ENCODE measurements at places on chromosomes 3 and 15. TPM values are rescaled to one million over a fixed set of nuclear protein-coding genes. Genes with fewer than 3 reads are reported as not detected.

DNA sequence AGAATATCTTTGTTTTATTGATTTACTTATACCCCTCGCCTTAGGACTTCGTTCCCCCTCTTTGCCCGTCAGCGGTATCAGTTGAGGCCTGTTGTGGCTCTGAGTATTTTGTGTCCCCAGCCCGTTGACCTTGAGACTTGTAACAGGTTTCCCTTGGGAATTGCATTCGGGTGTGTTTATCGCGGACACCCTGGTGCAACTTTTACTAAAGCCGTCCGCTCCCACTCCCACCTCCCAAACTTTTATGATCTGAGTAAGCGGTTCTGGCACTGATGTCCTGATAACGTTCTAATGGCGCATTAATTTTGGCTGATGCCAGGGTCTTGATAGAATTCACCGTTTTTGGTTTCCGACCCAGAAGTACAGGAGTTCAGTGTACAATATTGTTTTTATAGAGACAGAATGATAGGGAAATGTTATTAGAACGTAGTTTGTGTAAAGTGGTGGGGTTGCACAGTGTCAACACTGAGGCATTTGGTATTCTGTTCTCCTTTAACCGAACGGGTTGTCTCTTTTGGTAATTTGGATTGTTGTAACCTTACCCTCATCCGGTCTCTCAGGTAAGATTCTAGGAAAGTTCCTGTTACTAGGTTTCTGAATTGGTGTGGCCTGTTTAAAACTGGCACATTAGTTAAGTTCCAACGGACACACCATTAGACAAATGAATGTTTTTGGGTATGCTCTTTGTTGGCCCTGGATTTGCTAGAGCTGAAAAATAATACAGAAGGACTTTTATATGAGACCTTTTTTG is 47.8 kb downstream of the OIP5 start:
- peak; percentile 33 for DNase-seq

Gene MYEF2
- 41.4 TPM for total RNA-seq

GRCh38 chr3:88059380-88060170 is 520 bp downstream of the ZNF654 start:
- DNase-seq, result no peak

Gene CILP
- not detected for total RNA-seq

DNA sequence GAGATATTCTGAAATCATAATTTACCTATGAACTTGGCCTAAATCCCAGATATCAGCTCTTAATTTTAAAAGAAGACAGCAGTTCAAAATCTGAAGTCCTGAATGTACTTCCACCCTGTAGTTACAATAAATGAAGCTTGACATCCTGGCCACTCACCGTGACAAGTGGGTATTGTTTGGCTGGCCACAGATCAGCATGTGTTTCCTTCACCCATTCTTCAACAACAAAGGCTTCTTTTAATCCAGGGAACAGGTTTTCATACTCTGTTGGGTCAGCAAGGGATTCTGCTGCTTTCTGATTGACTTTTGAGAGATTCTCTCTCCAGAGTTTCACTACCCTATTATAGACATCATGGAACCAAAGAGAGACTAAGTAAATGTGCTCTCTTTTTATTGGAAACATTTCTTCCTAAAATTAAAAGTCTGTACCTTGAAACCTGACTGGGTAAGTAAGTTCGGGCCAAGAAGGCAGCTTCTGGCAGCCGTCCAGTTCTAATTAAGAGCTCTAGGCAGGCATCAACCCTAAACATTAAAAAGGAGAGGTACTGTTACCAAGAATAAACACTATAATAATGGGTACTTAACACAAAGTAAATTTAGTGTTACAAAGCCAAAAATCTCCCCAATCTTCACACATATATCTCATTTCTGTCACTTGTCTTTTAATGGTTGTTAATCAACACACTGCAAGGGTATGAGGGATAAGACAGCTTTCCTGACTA is 15.2 kb downstream of the MRPS22 start:
- no peak for DNase-seq

- peak; percentile 44 for DNase-seq
These were observed 152.8 kb upstream of the GOLGA6L4 start for GRCh38 chr15:84082739-84083138.

- DNase-seq, result no peak
These were observed 19.7 kb downstream of the ANKDD1A start for GRCh38 chr15:64931381-64931780.

DNA sequence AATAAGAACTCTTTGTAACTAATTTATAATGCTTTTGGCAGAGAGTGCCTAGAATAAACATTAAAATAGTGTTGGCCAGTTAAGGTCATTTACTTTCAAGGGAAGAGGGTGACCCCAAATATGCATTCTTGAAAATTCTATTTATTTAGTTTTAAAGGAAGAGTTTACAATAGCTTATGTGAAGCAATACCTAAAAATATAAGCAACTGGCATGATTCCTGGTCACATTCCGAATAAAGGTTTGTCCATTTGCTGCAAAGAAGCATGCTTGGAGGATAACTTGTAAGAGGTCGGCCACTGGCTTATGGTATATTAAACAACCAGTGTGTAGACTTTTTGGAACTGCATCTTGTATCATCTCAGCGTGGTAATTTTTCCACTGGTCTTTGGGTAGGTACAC is 10.2 kb downstream of the MITF start:
- no peak for DNase-seq

Gene ST3GAL6
- total RNA-seq, result 4.0 TPM

GRCh38 chr3:73674280-73674679 is 49.5 kb upstream of the PDZRN3 start:
- no peak for DNase-seq

DNA sequence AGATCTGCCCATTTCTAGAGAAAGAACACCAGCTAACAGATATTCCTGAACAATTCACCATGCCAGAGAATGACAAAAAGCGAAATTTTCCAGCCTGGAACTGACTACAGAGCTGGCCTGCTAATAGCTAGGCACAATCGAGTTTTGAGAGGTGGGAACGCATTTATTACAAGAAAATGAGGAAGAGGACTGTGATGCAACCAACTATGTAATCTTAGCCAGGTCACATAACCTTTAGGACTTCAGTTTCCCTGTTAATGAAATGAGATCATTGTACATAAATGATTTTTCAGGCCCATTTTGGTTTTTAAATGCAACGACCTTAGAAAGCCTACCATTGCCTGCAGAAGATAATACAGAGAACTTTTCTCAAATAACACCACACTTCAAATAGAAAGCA is 72.1 kb upstream of the SETMAR start:
- no peak for DNase-seq

- DNase-seq, result no peak
These were observed 111.9 kb upstream of the TSC22D2 start for GRCh38 chr3:150296123-150296735.

DNA sequence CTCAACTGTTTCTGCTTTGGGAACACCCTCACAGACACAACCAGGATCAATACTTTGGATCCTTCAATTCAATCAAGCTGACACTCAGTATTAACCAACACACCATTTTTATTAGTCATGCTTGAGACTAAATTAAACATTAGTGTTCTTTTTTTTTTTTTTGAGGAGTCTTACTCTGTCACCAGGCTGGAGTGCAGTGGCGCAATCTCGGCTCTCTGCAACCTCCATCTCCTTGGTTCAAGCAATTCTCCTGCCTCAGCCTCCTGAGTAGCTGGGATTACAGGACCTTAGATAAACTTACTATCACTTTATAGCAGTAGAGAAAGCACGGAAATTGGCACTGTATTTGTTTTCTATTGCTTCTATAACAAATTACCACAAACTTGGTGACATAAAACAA is 2.0 kb upstream of the RAB11A start:
- no peak for DNase-seq

Gene ERC2
- not detected for total RNA-seq

DNA sequence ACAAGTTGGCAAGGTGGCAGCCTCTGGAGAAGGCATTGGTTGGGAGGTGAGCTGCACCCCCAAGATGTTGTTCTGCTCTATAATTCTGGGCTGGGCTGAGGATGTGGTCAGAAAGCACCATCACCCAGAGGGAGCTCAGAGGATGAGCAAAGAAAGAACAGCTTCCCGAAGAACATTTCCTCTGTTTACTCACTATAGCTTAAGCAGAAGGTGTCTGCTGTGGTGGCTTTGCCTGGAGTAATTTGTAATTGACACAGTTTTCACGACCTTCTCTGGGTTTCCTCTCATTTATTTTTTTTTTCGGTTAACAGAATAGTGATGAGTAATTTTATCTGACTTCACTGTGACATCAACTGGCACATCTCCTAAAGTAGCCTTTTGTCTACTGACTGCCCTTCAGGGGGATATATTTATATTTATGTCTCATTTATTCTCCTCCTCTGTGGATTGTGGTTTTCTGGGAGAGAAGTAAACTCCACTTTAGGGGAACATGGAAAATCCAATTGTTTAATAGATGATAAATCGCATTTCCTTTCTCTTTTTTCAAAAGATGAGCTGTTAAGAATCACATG is 49.5 kb upstream of the ABHD17C start:
- DNase-seq, result peak; percentile 32

- no peak for DNase-seq
These were observed 73.1 kb downstream of the TNIK start for GRCh38 chr3:171387062-171387461.

GRCh38 chr3:134366928-134367811 is 7.1 kb downstream of the AMOTL2 start:
- DNase-seq, result no peak

Gene CSPG5
- 0.71 TPM for total RNA-seq

All from A172 (cell line).